ENCODE measurements at places on chromosomes 4 and X.

DNA sequence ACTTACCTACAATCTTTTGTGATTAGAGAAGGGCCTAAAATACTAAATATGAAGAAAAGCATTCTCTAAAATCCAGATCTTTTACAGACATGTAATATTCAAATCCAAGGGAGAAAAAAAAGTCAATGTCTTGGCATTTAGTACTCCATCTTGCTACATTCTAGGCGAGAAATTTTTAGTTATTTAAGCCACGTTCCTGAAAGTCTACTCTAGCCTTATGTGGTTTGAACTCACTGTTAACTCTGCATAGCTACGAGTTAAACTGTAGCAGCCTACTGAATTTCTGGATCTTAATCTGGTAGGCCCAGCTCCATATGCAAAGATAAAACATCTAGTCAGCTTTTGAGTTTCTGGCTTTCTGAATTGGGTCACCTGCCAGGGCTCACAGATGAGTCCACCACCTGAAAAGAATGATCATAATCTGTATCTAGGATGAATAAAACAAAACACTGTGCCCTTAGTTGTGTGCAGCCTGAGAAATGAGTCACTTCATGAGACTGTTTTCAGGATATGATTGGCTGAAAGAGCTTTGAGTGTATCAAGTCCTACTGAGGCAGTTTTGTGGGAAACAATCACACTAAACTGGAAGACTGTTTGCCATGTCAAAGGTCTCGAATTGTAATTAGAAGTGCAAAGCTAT, 3.2 kb upstream of the NEK1 start:
- no peak for DNase-seq

DNA sequence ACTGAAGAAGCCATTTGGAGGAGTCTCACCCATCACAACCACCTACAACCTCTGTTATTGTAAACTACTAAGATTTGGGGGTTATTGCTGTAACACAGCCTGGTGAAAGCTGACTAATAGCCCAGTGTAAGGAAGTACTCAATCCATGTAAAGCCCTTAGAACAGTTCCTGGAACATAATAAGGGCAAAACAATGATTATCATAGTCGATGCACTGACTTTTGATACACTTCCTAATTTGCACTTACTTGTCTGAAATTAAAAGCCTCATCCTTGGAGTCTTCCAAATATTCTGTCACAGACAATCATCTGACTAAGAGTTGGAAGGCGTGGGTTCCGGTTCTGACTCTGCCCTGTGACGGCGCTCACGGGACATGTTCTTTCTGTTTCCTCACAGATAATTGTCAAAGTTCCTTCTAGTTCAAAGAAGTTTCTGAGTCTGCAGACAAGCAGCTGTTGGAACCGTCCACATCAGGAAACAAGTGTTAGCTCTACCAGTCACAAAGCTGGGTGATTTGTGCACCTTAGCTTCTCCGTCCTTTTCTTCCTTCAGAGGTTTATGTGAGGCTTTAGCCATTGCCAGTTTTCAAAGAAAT, 33.4 kb upstream of the RASGEF1B start:
- no peak for DNase-seq

GRCh38 chr4:74793757-74794381, 454 bp downstream of the BTC start:
- DNase-seq = peak; percentile 23

- peak; percentile 49 for DNase-seq
Measured at GRCh38 chrX:115233497-115234455, at the start of gene LRCH2. LRCH2 (minus strand) TSS chrX:115234096; CDS start chrX:115234041, 55 bp downstream.

DNA sequence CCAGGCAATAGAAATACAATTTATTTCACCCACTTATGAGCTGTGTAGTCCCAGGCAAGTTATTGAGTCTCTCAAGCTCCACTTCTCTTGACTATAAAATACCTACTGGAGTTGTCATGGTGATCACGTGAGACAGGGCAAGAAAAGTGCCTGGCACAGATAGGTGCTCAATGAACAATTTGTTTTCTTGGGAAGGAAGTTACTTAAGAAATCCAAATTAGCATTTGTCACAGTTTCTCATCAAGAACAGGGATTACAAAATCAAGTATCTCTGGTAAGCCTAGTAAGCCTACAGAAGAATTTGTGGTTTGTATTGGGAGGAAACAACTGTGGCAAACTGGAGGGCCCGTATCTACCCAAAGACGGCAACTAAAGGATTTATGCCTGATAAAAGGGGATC, 37.5 kb upstream of the RASGEF1B start:
- no peak for DNase-seq
